ENCODE measurements at places on chromosomes 2 and 18.
A peak's percentile ranks its signal among the peaks of the same experiment; 100 is the strongest.

- no peak for DNase-seq
These were observed 16.4 kb downstream of the CEP76 start for GRCh38 chr18:12686100-12686499.

DNA sequence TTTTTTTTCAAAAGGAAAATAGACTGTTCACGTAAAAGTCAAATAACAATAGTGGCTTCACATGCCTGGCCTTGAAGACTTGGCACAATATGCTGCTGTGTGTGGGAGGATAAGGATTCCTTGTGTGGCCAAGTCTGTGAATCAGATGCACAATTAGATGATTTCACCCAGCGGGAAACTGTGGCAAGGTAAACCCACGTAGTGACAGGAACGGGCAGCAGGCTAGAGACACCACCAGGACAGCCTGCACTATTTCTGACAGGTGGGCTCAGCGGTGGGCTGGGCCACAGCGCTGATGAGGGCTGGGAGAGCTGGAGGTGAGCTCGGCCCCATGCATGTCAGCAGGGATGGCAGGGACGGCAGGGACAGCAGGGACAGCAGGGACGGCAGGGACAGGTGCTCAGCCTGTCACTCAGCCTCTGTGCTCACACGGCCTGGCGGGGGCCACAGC is 21.6 kb downstream of the SNORC start:
- no peak for DNase-seq

GRCh38 chr2:23699580-23699925 is 227.4 kb downstream of the ATAD2B start:
- DNase-seq: no peak

GRCh38 chr2:240868286-240869108 is at the start of gene AGXT:
Gene AGXT (plus strand): TSS chr2:240868824. CDS start chr2:240868866, 42 bp downstream.
- no peak for DNase-seq

DNA sequence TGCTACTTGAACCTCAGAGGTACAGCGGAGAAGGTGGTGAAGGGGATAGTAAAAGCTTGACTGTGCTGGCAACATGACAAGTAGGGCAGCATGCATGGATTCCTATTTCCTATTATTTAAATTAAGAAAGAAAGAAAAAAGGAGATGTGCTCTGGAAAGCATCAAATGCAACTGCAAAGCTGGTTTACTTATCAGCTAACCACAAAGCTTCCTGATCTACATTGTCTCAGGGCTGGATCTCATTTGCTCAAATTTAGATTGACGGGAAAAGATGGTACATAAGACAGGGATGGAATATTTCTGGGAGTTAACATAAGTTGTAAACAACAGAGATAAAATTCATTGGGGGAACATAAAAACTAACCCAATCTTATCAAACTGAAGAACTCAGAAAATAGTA is 178.0 kb downstream of the RIT2 start:
- no peak for DNase-seq

DNA sequence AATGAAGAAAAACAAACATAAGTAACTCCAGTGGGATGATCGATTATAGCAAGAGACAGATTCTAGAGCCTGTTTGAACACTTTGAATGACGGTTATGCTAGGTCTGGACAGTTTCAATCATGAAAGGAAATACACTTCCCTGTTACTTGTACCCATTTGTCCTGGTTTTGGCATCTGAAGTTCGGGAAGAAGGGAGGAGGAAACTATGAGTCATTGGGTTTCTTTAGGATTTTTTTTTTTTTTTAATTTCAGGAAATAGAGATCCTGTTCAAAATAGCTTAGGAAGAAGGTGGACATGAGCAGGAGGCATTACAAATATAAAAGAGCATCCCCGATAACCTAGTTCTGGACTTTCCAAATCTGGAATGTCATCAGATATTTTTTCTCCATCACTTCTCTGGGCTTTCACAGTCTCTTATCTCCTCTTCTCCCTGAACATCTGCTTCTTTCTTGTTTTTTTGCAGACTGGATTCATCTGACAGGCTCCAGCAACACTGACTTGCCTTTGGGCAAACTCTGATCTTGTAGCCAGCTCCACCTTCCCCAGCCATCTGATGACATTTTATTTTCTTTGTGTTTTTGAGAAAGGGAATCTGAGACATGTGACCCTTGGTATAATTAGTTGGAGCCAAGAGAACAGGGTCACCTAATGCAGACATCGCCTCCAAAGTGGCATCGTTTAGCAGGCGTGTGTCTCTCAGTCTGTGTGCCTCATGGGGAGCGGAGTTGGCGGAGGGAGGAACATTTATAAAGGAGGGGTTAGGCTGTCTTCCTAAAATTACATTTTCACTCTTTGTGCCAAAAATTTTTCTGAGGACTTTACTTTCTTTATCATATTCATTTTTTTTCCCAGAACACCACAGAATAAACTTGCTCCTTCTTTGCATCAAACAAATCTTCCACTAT is 195.3 kb upstream of the EPHA4 start:
- DNase-seq: no peak

- no peak for DNase-seq
These were observed 12.6 kb downstream of the CACNB4 start for GRCh38 chr2:152086231-152086630.

DNA sequence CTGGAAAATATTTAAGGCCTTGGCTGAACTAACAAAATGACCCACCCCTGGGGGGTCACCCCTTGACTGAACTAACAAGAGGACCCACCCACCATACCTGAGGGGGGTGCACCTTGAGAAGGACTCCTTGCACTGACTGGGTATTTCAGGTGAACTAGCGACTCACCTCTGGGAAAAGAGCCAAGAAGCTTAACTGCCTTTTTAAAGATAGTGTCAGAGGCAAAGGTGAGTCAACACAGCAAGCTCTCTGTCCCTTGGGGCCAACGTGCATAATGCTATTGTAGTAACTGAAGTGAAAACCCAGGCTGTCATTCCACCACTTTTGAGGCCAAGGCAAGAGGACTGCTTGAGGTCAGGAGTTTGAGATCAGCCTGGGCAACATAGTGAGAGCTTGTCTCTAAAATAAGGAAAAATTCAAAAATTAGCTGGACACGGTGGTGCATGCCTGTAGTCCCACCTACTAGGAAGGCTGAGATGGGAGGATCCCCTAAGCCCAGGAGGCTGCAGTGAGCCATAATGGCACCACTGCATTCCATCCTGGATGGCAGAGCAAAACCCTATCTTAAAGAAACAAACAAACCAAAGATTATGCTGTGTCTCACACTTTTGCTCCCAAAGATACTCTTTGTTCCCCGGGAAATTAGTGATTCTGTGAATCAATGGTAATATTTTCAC is 36.4 kb upstream of the ZCCHC2 start:
- no peak for DNase-seq

DNA sequence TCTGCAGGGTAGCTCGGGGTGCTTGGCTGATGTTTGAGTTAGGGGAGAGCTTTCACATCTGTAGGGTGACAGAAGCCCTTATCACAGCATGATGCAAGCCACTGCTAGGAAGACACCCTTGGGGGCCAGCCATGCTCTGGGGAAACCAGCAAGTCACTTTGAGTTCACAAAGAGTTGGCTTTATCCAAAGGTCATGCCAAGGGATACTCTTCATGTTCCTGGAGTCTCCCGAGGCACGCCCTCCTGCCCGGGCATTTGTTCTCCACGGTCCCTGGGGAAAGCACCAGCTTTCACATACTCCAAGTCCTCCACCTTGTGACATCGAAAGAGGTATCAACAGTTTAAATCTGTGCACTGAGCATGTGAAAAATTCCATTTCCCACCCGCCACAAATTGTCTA is 227.7 kb downstream of the VAPA start:
- no peak for DNase-seq

GRCh38 chr18:10787293-10787901 is 261.6 kb downstream of the NAPG start:
- peak; percentile 50 for DNase-seq

GRCh38 chr2:1512321-1513289 is 99.3 kb downstream of the TPO start:
- no peak for DNase-seq

- no peak for DNase-seq
These were observed 321.5 kb downstream of the RND3 start for GRCh38 chr2:150165988-150166312.

- no peak for DNase-seq
These were observed 90.2 kb upstream of the TMEM18 start for GRCh38 chr2:767440-767839.

DNA sequence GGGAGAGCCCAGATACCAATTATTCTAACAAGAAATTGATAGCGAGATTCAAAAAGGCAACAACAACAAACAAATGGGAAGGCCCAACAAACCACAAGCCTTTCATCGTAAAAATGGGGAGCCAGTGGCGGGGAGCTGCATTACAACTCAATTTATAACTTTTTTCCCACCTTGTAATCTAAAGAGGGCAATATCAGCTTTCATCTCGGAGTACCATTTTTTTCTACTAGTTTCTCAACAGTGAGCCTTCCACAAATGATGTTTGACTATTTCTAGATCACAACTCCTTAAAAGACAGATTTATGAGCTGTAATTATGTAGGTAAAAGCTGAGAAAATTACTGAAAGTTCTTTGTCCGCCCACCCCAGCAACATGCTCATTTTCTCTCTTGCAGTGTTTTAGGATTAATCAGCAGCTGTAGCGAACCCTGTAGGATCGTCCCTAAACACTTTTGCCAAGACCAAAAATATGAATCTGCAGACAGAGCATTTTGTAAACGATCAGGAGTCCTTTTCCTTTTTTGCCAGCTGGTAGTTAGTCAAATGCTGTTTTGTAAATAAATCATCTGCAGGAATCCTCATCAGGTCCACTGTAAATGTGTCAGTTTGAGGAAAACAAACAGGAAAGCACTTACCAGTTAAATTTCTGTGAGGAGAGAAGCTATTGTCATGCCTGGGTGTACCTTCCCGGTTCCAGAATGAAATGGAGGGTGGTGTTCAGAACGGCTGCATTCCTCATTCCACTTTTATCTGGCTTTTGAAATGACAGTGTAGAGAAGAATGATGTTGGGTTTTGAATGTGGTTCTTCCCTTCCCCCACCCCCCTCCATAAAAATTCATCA is 53.2 kb downstream of the EEF1B2 start:
- no peak for DNase-seq

DNA sequence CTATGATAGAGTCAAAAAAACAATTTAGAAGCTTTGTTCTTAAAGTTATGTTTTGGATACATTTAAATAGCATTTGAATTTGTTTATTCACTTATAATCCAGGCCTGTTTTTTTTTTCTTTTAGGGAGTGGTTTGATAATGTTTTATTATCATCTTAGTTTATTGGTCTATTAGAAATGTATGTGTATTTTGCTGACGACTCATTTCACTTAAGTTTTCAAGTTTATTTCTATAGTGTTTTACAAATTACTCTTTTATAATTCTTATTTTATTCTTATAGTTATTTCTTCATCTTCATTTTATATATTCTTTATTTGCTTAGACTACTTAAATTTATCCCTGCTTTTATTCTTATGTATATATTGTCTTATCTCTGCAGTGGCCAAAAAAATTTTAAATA is 804.5 kb downstream of the NR4A2 start:
- no peak for DNase-seq

GRCh38 chr2:174749793-174750192 is 14.5 kb downstream of the CHRNA1 start:
- no peak for DNase-seq

DNA sequence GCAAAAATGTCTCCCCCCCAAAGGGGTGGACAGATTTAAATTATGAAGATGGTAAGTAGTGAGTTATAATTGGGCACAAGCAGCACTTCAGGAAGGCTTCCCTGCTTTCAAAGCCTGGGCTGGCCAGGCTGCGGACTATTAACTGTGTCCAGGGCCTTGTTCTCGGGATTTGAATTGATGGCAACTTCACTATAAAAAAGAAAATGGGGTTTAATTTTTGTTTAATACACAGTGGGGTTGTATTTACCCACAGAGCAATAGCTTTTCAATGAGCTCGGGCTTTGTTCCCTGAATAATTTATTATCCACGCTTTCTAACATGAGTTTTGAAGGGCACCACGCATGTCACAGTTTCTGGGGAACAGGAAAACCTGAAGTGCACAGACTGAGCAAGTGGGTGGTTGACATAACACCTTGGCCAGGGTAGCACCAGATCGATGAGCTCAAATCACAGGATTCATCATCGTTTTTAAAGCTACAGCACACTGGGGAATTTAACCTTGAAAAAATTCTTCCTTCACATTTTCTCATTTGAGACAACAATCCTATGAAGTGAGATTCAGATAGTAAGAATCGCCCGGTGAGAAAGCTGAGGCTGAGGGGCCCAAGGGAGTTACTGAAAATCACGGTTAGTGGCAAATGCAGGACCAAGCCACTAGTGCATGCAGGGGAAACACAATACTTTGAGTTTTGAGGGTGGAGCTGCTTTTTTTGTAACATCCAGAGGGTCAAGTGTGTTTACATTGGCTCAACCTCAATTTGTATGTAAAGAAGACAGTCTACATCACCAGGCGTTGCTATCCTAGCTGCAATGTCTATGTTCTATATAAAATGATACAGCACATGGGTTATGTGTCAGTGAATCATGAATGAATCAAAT is 28.9 kb upstream of the LMAN1 start:
- no peak for DNase-seq

- DNase-seq: no peak
These were observed 15.6 kb downstream of the COLEC12 start for GRCh38 chr18:484749-485464.

- DNase-seq: no peak
These were observed 313.3 kb downstream of the AGAP1 start for GRCh38 chr2:235806986-235807750.

- DNase-seq: peak; percentile 8
These were observed 210.6 kb downstream of the IKZF2 start for GRCh38 chr2:212940816-212941215.

GRCh38 chr2:237453671-237454070 is 33.4 kb upstream of the MLPH start:
- no peak for DNase-seq

DNA sequence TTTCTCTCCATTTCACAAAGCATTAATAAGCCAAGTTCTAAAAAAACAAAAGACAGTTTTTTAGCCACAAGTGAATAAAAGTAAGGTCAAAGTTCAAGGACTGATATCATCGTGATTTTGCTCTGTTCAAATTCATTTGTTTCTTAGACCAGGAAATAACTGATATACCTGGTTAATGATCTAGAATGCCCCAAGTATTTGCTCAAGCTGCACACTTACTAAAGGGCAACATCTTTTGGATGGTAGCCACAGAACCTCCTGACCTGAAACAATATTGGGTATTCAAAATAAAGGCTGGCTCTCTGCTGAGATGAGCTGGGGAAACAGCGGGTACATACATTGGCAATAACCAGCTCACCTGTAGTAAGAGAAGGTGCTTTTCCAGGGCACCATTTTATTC is 314.7 kb upstream of the LYPD1 start:
- DNase-seq: no peak

DNA sequence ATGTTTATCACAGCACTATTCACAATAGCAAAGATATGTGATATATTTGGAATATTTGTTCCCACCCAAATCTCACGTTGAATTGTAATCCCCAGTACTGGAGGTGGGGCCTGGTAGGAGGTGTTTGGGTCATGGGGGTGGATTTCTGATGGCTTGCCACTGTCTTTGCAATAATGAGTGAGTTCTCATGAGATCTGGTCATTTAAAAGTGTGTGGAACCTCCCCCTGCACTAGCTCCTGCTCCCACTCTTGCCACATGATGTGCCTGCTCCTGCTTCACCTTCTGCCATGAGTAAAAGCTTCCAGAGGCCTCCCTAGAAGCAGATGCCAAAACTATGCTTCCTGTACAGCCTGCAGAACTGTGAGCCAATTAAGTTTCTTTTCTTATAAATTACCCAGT is 72.2 kb upstream of the DYNC1I2 start:
- DNase-seq: no peak

GRCh38 chr2:239832490-239833268 is 192.5 kb downstream of the NDUFA10 start:
- DNase-seq: no peak

GRCh38 chr2:10067330-10067729 is 12.9 kb downstream of the CYS1 start:
- no peak for DNase-seq

- DNase-seq: no peak
These were observed 121.1 kb downstream of the TANC1 start for GRCh38 chr2:159089543-159089942.

Data from AG04450 (cell line).